DMS53 (cell line): ENCODE measurements at places on chromosomes 16 and 17.
A peak's percentile ranks its signal among the peaks of the same experiment; 100 is the strongest.

- DNase-seq = peak; percentile 51
Observed at GRCh38 chr17:78226055-78226758, 5.2 kb upstream of the TMEM235 start.

DNA sequence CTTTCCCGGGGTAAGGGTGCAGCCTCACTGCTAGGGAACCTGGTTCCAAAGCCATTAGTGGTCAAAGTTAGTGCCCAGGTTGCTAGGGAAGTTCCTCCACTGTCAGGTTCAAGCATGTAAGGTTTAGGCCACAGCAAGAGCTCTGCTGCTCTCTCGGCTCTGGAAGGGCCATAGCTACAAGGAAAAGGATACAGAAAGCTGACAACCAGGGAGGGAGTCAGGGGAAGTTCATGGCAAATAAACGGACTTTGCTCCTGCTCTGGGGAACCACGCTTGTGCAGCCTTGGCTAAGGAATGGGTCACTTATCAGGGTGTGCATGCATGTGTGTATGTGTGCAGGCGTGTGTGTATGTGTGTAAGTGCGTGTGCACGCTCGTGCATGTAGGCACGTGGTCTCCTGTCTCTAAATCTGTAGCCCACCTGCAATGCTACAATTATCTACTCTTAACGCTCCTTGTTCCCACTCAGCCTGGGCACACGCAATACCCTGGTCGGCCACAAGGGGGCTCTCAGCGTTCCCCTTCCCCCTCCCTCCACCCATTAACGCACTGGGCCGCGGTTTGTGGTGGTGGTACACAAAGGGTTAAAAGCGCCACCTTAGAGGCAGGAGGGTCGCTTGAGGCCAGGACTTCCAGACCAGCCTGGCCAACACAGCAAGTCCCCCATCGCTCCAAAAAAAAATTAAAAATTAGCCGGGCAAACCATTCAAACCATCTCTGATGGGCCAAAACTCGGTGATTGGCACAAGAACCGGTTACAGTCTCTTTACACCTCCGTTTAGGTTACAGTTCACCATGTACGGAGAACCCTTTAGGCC is 48.4 kb upstream of the KDM8 start:
- DNase-seq = peak; percentile 20

DNA sequence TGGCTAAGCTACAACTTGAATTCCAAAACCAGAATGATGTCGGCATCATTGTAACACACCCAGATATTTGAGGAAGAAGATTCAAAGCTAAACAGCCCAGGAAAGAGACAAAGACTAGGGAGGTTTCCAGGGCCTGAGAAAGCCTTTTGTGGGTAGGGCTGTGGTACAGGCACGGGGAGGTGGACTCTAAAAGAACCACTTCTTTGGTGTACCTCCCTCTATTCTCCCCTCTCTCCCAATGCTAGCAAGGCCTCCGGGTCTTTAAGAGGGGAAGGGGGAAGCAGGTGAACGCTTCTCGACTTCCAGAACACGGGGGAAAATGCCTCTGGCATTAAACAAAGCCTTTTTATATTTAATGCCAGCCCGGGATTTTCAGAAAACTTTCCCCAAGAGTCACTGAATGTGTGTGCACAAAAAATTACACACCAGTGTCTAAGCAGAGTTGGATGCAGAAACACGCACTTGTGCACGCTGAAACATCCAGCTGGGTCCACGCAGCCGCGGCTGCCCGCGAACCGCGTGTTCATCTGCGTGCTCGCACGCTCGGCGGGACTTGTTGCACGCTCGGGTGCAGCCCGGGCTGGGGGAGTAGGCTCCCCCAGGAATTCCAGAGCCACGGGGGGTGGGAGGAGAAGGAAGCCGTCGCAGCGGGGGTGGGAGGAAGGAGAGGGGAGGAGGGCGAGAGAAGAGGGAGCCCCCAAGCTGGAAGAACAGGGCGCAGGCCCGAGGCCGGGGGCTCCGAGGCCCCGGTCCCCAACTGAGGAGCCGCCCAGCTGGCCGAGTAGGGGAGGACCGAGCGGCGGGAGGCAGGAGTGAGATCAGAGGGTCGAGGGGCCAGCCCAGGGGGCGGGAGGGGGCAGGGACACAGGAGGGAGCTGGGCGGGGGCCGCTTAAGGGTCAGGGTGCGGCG is 20.1 kb upstream of the ZNF423 start:
- DNase-seq = no peak

DNA sequence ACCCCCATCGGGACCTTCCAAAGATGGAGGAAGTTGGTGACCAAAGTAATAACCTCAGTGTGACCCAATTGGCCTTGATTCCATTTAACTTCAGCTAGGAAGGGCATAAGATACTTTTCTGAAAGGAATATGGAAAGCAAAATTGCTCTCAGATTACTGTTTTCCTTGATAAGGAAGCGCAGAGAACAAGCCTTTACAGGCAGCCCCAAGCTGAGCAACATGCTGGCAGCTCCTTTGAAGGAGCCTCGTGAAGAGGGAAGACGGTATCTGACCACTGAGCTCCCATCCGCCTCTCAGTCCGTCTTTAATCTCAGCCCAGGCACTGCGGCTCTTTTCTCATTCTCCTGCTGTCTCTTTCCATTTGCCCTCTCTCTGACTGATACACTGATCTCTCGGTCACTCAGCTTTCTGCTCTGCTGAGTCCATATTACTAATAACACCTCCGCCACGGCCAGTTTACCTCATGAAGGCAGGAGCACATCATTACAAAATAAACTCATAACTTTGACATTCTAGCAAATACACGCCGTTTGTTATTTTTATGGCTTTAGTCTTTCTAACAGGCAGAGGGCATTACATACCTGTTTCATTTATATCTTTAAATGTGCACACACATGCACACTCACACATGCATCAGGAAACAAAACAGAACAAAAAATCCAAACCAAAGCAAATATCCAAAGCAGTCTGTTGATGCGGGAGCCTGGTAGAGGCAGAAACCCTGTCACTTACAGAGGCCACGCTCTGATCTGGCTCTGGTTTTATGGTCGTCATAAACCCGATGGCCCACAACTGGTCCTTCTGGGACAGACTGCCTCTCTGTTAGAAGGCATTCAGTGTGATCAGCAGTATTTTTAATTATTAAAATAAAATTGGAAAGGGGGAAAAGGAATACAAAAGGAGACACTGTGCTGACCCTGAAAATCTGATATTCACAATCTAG is 183.2 kb downstream of the AATF start:
- no peak for DNase-seq

GRCh38 chr16:81861915-81862314 is 82.8 kb downstream of the PLCG2 start:
- no peak for DNase-seq

DNA sequence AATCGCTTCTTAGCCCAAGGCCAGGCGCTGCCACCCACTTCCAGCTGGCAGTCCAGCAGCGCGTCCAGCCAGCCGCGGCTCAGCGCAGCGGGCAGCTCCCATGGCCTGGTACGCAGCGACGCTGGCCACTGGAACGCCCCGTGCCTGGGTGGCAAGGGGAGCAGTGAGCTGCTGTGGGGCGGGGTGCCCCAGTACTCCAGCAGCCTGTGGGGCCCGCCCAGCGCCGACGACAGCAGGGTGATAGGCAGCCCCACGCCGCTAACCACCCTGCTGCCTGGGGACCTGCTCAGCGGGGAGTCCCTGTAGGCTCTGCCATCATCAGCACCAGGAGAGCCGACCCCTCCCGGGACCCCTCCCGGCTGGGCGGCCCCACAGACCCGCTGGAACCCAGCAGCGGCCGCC is 24.0 kb downstream of the TMC6 start:
- no peak for DNase-seq

DNA sequence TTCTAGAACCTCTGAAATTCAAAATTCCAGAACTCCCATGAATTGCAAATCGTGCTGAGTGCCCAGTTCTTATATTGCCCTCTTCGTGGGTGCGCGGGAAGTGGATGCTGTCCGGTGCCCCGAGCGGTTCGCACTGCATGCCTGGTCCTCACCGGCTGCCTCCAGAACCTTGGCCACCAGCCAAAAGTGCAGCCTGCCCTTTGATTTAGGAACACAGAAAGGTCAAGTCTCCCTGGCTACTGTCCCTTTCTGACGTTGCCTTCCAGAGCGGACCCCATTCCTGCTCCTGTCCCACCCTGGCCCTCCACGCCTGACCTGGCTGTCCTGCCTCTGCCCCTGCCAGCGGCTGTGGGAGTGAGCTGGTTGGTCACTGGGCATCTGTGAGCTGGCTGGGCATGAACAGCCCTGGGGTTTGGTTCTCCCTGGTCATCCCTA is 9.7 kb downstream of the NEUROD2 start:
- DNase-seq = peak; percentile 47

DNA sequence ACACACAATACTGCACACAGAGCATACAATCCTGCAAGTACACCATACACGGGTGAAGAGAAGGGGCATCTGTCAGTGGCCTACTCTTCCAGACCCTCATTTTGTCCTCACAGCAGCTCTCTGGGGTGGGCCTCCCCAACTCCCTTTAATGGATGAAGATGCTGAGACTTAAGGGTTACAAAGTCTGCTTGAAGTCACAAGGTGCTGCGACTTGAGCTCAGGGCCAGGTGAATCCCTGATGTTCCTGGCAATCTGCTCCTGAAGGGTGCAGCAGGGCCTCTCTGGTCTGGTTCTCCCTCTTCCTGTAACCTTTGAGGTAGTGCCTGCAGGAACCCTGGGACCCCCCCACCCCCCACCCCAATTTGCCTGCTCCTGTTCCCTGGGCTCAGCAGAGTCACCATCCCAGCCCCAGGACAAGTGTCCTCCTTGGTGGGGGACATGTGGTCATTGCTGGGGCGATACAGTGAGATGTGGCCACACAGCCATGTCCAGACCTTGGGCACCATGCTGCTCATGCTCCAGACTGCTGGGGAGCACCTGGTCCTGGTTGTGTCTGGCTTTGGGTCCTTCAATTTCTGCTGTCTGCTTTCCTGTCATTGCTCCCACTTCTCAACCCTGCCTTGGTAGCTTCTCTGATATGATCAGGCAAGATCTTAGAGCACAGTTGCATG is 107.5 kb downstream of the METRNL start:
- no peak for DNase-seq

GRCh38 chr16:23119570-23119969 is 29.7 kb downstream of the USP31 start:
- no peak for DNase-seq

DNA sequence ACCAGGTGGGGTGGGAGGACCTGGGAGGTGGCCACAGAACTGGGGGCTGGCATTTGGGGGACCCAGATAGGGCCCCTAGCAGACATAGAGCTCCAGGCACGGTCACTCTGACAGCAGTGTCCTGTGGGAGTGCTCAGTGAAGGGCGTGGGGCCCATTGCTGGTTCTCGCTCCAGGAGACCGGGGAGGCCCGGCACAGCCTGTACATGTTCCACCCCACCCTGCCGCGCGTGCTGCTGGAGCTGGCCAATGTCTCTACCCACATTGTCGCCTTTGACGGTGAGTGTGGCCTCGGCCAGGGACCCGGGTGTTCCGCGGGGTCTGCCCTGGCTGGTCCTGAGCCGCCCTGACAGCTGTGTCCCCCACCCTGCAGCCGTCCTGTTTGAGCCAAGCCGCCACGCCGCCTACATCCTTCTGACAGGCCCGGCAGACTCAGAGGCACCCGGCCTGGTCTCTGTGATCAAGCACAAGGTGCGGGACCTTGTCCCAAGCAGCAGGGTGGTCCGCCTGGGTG is 11.2 kb downstream of the RGS11 start:
- no peak for DNase-seq

DNA sequence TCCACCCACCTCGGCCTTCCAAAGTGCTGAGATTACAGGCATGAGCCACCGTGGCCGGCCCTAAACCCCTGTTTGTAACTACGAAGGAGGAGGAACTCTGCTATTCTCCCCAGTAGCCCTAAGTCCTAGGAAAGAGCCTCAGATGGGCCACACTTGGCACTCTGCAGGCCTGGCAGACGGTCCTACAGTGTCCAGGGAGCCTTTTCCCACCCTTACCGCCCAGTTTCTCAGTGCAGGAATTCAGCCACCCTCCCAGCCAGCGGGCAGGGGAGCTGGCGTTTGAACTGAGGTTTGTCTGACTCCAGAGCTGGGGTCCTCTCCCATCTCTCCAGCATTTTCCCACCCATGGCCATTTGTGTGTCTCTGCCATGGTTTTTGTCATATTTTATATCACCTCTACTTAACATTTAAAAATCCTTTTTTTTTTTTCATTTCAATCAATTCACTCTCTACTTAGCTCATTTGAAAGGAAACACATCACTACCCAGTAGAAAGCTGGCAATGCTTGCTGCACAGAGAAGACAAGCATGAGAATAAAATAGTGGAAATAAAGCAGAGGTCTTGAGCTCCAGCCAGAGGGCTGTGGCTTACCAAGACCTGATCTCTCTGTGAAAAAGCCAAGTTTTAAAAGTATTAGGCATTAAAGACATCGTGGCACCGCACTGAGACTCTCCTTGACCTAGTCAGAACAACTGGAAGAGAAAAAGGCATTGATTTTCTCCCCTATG is 34.9 kb downstream of the BCO1 start:
- DNase-seq = no peak

- DNase-seq = peak; percentile 91
Observed at GRCh38 chr17:50440172-50440837, 14.3 kb downstream of the ACSF2 start.

GRCh38 chr16:2720064-2720457 is at the start of gene PRSS27:
TSS of gene PRSS27 (minus strand) at chr16:2720224. CDS start at chr16:2720160, 64 bp downstream.
- DNase-seq = peak; percentile 26

- no peak for DNase-seq
Observed at GRCh38 chr17:74446551-74447500, 14.9 kb downstream of the GPRC5C start.

- DNase-seq = no peak
Observed at GRCh38 chr17:49197346-49197998, 12.9 kb downstream of the GNGT2 start.

DNA sequence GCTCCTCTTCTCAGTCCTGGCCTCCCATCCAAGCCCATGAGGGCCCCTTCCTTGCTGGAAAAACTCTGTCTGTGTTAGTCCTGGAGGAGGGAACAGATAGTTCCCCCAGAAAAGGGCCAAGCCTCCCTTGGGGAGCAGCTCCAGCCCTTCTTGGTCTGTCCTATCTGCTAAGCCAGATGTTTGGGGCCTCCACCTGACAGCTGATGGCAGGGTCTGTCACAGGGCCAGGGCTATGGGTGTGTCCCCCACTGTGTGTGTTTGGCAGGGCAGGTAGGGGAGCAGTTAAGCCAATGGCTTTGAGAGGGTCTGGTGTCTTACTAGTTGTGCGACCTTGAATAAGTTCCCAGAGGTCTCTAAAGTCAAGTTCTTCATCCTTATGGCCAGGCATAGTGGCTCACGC is 13.6 kb upstream of the SLC4A1 start:
- DNase-seq = no peak

DNA sequence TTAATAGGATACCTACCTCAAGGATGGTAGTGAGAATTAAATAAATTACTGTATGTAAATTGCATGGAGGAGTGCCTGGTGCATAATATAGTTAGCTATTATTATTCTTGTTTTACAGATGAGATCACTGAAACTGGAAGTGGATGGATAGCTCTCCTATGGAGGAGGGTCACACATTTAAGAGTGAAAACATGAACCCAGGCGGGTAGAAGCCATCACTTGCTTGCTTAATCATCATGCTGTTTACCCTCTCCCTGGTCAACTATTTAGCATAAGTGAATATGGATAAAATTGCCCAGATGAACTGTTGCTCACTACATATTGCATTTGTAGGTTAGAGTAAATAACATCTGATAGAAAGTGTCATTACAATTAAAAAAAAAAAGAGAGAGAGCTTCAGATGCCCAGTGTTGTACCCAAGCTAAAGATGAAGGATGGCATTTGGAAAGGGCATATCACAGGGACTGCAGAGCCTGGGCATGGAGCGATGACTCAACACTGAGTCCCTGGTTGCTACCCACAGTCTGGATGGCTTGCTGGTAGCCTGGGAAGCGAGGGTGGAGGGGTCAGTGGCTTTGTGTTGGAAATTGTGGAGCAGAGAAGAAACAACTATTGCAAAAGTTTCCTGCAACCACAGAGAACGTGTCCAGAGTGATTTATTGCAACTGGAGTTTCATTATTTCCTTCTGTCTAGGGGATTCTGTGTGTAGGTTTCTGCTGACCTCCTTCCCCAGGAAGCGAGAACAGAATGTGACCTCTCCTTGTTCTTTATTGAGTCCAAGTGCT is 414.4 kb downstream of the SHISA9 start:
- no peak for DNase-seq
